Muscle of arm (tissue), 14 donors: ENCODE measurements at places on chromosomes 11 and 22. TPM values are rescaled to one million over a fixed set of nuclear protein-coding genes. Genes with fewer than 3 reads are reported as not detected.

The SPI1 gene
- 4.6 TPM for polyA plus RNA-seq

The MUC5B gene
- polyA plus RNA-seq, result 0.01 TPM

The ATL3 gene
- 22.2 TPM for polyA plus RNA-seq

The PGGHG gene
- polyA plus RNA-seq, result 5.9 TPM

The OR51G2 gene
- polyA plus RNA-seq, result not detected

The SIPA1 gene
- polyA plus RNA-seq, result 23.3 TPM

The SYT8 gene
- polyA plus RNA-seq, result 1.0 TPM

The DERL3 gene
- polyA plus RNA-seq, result 0.70 TPM

DNA sequence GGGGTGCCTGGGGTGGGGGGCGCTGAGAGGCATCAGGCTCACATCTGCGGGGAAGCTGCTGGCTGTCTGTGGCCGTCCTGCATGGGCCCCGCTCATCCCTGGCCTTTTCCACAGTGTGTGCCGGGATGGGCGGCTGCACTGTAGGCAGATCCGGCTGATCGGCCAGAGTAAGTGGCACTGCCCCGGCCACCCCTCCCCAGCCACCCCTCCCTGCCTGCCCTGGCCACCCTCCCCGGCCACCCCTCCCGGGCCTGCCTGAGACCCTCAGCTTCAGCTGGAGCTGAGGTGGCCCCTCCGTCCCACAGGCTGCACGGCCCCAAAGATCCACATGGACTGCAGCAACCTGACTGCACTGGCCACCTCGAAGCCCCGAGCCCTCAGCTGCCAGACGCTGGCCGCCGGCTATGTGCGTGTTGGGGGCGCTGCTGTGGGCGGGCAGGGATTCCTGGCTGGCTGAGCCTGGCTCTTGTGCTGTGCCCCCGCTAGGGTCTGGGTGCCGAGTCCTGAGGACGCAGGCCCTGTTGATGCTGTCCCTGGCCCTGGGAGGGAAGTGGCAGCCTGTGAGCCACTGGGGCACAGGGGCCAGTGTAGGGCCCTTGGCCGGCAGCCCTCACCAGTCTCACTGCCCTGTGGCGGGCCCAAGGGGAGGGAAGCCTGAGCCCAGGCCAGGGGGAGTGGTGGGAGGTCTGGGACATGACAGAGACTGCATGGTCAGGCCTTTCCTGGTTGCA lies 10.9 kb downstream of the MUC2 start:
- no peak for DNase-seq

GRCh38 chr11:92941676-92942571 lies 27.5 kb upstream of the MTNR1B start:
- DNase-seq, result peak; percentile 20

GRCh38 chr11:69293087-69293486 lies 868 bp upstream of the MYEOV start:
- no peak for DNase-seq

DNA sequence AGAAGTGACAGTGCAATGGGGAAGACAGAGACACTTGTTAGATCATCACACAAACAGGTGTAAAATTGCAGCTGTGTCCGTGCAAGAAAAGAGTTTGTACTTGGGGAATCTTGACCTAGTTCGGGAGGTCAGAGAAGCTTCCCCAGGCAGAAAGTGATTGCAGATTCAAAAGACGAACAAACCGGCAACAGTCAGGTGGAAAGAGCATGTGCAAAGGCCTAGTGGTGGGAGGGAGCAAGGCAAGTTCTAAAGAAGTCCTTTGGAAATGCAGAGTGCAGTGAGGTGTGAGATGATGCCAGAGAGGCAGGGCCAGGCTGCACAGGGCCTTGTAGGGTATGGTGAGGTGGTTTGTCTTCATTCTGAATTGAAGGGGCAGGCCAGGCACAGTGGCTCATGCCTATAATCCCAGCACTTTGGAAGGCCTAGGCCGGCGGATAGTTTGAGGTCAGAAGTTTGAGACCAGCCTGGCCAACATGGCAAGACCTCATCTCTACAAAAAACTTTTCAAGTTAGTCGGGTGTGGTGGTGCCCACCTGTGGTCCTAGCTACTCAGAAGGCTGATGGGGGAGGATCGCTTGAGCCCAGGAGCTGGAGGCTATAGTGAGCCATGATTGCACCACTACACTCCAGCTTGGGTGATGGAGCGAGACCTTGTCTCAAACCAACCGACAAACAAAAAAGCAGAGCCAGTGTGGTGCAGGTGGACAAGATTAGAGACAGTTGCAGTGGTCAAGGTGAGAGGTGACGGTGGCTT lies 1.9 kb upstream of the ESS2 start:
- no peak for DNase-seq

DNA sequence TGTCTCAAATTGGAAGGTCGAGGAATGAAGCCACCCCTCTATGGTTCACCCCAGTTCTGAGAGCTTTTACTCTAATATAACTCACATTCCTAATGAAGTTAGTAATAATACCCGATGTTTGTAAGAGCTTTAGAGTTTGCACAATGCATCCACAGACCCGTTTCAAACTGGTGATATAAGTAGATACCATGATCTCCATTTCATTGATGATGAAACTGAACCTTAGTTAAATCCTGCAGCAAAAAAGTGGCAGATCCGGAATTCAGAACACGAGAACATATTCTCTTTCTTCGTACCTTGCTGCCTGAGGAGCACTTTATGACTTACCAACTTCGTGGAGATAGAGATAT lies 757 bp upstream of the RBFOX2 start:
- no peak for DNase-seq

- no peak for DNase-seq
Observed at GRCh38 chr11:126165757-126166156, 45.7 kb downstream of the RPUSD4 start.

DNA sequence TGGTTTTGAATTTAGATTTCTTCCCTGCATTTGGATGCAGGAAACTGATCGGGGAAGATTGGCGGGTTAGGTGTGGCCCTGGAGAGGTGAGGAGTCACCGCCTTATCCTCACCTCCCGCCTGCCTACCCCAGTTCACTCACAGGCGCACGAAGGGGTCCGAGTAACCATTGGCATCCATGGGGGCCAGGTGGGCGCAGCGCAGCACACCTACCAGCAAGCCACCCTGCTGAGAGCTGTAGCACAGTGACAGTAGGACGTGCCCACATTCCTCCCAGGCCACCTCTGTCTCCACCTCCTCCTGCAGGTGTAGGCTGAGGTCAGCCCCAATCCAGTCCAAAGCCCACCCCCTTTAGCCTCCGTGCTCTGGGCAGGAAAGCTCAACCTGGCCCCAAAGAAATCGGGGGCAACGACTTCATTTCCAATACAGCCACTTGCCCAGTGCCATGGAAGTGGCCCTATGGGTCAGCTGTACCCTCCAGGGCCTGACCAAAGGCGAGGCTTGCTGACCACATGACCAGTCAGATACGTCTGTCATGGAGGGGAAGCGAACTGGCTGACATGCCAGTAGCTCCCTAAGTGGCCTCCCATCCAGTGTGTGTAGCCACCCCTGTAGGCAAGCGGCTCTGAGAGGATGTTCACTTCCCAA lies 6.7 kb downstream of the NDUFV1 start:
- DNase-seq, result no peak

DNA sequence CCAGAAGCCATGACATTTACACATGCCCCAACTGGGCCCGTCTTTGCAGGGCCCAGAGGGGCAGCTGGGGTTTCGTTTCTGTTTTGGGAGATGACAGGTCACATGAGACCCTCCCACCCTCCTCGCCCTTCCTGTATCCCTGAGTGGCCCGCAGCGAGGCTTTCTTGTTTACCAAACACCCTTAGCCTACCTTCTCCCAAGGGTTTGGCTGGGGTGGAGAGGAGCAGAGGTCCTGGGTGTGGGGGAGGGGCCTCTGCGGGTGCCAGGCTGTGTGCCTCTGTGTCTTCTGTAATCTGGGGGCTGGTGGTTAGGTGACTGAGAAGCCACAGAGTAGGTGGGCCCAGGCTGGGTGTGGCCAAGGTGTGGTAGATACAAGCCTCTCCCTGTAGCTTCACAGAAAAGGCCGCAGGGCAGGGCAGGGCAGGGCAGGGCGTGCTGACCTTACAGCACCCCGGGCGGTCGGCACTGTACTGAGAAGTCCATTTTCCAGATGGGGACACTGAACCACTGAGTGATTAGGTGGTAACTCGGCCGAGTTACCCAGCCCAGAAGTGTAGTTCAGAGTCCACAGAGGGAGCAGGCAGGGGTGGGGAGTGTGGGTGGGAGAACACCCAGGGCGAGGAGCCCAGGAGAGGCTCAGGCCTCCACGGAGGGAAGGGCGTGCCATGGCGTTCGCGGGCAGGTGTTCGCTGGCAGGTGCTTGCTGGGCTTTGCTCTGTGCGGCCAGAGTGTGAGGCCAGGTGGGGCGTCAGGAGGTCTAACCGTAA lies 8.7 kb downstream of the PRR5 start:
- DNase-seq, result no peak

GRCh38 chr11:102974552-102975280 lies 19.2 kb upstream of the MMP13 start:
- DNase-seq, result no peak

DNA sequence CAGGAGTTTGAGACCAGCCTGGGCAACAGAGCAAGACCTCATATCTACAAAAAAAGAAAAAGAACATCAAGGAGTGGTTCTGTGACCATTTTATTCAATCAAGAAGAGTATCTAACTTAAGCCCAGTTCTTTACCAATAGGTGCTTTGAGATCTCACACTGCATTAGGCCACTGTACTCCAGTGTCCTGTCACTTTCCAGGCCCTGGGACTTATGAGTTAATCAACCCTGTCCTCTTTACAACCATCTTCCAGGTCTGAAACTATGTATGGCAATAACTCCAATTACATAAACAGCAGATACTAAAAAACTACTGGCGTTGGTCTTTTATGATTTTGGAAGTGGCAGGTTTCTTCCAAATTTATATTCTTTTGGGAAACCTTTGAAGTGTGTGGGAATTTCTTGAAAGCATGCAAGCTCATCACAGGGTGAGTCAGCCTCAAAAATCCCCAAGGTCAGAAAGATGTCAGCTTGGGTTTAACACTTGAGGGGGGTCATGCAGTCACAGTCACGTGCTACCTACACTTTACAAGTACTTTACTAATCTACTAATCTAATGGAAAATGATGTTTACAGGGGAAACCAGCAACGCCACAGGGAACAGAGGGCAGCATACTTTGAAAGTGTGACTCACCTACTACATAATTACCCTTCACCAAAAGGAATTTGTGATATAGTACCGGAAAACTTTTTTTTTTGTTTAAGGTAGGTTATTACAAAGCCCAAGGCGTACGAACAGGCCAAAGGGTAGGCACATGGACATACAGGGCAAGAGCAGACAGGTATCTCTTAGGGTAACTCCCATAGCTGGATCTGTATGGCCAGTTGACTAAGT lies 15.6 kb downstream of the PISD start:
- DNase-seq, result no peak
